ENCODE measurements at places on chromosomes 7 and 10. TPM values are rescaled to one million over a fixed set of nuclear protein-coding genes. Genes with fewer than 3 reads are reported as not detected.

UPK3B gene
- 23.6 TPM for total RNA-seq

ATE1 gene
- 62.7 TPM for total RNA-seq

CPA4 gene
- 3.8 TPM for total RNA-seq

CTBP2 gene
- total RNA-seq, result 45.3 TPM

DNA sequence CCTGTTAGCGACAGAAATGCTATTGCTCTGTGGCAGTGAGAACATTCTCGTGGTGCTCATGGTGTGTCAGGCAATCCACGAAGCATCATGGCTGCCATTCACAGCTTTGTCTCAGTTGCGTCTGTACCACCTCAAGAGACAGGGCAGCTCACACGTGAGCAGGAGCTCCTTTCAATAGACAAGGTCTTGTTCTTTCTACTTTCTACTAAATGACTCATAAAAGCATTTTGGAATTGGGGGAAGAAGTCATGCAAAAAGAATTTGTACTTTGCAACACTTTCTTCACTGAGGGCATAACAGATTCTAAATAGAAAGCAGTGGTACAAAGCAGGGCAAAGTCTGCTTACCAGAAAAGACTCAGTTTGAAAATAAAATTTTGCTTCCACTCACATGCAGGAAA, 638.5 kb downstream of the PHTF2 start:
- no peak for DNase-seq

DNA sequence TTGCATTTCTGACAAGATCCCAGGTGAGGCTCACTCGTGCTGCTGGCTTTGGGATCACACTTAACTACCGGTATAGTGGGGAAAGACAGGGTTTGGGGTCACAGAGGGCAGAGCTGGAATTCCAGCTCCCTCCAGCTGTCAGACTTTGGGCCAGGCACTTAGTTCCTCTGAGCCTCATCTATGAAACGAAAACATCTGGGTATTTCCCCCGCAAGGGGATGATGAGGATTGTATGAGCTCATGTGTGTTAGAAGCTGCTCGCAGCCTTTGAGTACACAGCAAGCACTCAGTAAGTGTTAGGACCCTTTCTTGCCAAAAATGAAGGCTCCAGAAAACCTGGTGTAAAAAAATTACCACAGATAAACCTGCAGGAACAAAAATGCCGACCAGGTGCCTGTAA, 66.1 kb downstream of the PRPF18 start:
- DNase-seq, result no peak

DNA sequence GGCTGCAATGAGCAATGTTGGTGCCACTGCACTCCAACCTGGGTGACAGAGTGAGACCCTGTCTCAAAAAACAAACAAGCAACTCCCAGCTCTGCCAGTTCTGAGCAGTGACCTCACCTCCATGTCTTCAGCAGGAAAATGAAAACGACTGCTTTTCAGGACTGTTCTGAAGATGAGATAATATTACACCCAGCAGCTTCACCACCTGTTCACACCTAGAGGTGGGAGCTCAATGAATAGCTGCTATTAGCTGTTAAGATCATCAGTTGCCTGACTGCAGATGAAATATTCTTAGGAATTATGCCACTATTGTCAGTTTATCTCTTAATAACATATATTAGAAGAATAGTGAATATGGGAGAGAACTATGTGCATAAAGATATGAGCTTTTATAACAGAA, 48.4 kb upstream of the CYTH3 start:
- DNase-seq, result no peak

DNA sequence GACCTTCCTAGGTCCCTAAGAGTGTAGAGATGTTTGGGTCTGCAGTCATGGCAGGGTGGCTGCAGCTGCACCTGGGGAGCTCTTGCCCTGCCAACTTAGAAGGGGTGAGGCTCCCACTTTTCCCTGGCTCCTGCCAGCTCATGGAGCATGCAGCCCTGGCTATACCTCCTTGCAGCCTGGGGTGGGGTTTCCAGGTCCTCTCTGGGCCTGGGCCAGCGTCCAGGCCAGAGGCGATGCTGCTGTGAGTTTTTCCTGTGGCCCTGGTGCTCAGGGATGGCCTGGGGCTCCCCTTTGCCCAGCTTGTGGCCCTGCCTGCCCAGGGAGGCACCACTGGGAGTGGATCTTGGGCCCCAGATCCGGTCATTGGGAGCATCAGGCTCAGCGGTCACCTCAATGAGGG, 109.8 kb upstream of the FAM180A start:
- DNase-seq, result no peak

- no peak for DNase-seq
Observed at GRCh38 chr7:50462361-50462760, 12.2 kb upstream of the FIGNL1 start.

DNA sequence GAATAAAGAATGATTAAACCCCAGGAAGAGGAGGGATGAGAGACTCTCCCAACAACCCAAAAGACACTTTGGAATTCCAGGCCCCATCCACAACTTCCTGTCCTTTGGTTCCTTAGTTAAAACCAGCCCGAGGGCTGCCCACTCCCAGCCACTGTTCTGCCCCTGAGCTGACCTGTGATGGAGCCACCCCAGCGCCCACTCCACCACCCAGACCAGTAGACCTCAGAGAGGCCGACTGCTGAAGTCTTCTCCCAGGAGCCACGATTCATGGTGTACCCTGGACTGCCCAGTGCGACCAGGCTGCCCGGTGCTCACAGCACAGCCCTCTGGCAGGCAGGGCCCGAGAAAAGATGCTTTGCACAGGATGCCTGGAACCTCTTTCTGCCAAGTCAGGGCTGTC, 6.7 kb downstream of the VSTM4 start:
- no peak for DNase-seq

DNA sequence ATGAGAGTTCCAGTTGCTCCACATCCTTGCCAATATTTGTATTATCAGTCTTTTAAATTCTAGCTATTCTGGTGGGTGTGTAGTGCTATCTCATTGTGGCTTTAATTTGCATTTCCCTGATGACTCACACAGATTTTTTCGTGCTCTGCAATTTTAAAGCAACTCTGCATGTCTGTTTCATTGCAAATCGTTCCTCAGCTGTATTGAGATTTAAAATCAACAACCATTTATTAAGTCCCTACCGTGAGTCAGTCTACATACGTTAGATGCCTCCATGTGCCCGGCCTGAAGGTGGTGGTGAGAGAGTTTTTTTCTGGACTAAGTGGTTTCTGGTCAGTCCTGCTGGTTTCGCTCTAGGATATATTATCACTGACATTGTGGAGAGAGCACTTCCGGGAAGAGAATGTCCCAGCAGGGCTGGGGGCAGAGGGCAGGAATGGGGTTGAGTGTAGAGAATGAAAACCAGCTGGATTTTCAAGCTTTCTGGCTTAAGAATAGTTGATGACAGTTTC, 8.4 kb upstream of the HYCC1 start:
- peak; percentile 36 for DNase-seq

DNA sequence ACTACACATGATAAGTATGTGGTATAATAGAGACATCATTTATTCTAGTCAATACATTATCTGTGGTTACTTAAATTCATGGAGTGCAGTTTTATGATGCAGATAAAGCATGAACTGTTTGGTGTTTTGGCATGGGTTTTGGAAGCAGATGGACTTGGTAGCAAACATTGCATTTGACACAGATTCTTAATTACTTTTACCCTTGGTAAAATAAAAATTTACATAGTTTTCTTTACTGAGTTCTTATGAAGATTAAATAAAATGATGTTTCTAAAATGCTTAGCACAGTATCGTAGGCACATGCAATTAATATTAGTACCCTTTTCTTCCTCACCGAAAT, 92.0 kb downstream of the ABCA13 start:
- no peak for DNase-seq

DNA sequence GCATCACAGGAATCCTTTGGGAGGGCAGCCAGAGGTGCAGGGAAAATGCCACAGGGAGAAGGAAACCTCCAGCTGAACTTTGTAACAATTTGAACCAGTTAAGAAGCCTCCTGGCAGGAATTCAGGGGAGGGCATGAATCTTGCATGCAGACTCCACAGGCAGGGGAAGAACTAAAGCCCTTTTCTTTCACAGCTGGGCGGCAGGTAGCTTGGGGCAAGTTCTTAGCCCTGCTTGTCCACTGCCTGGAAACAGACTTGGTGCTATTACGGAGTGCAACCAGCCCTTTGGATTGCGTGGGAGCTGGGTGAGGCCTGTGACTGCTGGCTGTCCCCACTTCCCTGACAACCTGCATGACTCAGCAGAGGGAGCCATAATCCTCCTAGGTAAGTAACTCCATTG, 51.7 kb upstream of the ADAM12 start:
- no peak for DNase-seq

GRCh38 chr10:79905322-79906314, 43.3 kb downstream of the SFTPD start:
- no peak for DNase-seq

DNA sequence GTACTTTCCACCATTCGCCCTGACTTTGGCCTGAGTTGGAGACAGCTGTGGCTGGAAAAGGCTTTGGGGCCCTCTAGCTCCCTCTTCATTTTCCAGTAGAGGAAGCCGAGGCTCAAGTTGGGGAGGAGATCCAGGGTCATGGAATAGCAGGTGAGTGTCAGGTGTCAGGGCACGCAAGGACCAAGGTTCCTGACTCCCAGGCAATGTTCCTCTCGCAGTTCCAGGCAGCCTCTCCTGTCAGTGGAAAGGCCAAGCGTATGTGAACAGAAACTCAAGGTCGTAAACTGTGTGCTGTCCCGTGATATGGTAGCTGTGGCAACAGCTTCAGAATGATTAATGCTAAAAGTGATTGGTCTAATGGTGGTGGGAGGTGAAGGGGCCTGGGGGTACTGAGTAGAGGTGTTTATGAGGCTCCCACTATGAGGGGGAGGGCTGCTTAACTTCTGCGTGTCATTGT, 13.2 kb downstream of the ADAMTS14 start:
- DNase-seq, result no peak

DNA sequence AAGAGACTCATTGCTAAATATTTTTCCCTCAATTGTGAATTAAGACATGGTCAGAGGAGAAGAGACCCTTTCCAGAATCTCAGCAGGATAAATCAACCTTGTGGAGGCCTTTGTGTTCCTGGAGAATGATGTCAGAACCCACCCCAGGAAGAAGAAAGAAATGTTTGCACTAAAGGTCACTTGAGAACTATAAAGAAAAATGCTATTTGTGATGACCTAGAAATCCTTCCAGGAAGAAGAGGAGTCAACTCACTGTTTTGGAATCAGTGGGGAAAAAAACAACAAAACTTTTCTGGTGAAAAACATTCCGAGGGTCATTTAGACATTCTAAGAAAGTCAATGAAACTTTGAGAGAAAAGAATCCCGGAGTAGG, 129.1 kb upstream of the ANKRD1 start:
- DNase-seq, result no peak

- peak; percentile 66 for DNase-seq
Observed at GRCh38 chr7:28686418-28686800, 271.7 kb downstream of the TRIL start.

GRCh38 chr10:92699518-92700381, 10.0 kb downstream of the HHEX start:
- no peak for DNase-seq

DNA sequence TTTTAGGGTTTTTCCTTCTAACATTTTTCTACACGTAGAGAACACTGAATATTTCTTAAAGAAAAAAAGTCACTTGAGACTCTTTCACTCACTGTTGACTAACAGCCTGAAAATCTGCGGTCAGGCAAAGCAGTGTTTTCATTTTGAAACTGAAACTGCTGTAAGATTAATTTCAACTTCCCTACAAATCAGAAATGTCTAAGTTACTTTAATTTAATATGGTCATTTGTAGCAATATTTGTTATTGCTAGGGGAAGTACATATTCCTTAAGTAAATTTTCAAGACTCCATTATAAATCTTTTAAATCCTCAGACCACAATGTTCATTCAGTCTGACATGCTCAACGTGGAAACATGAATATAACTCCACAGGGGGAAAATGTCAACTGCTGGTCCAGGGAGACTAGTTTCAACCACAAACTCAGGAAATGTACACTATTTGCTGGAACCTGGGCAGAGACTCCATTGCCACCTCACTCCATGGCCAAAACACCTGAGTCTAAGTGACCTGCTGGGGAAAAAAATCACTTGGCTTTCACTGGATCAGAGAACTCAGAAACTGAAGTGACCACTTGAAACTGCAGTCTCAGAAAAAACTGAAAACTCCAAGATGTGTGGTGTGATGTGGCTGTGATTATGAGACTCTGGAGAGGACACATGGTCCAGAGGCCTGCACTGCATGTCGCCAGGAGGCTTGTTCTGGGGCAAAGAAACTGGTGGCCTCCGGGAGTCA, 161.2 kb downstream of the TAX1BP1 start:
- no peak for DNase-seq

GRCh38 chr10:118874171-118874570, 119.4 kb upstream of the CACUL1 start:
- DNase-seq, result no peak

DNA sequence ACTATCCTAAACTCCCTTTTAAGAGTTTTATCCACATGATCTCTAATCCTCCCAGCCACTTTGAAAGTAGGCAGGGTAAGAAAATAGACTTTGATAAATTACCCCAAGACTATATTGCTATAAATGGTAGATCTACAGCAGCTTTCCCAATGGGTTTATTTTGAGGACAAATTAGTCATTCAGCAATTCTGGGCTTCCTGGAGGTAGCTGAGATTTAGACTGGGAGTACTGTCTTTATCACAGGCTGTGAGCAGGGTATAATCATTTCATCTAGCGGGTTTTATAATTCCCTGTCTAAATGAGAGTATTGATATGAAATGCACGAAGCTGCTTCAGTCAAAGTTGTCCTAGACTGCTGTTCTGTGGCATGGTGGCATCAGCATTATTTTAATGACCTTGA, 279.4 kb downstream of the SORCS3 start:
- DNase-seq, result no peak

GRCh38 chr10:94858005-94858404, 80.5 kb upstream of the CYP2C9 start:
- DNase-seq, result no peak

DNA sequence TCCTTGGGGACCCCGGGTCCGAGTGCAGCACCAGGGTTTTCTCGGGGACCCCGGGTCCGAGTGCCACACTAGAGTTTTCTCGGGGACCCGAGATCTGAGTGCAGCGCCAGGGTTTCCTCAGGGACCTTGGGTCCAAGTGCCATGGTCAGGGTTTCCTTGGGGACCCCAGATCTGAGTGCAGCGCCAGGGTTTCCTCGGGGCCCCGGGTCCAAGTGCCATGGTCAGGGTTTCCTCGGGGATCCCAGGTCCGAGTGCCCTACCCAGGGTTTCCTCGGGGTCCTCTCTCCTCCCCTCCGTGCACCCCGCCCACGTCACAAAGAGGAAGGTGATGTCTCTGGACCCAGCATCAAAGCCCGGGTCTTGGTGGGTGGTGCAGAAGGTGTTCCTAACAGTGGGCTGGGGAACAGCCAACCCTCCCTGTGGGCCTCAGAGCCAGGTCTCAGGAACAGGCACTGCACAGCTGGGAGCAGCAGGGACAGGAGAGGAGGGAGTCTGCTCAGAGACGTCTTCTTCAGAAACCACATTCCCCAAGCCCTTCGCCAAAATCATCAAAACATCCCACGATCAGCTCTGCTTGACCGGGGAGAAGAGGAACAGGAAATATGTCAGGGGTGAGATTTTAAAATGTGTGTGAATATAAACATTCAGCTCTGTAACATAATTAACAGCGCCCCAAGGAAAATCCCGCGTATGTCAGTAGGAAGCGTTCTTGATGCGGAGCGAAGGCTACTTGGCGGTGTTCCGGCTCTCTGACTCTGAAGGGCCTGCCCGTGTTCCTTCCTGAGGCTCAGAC, 540.7 kb downstream of the DNAJB6 start:
- no peak for DNase-seq

GRCh38 chr10:20485554-20485953, 411.6 kb downstream of the NEBL start:
- DNase-seq, result no peak

Data from urinary bladder (tissue), 4 donors.